T-helper 2 cell (primary cell): ENCODE measurements at places on chromosomes 3 and 15.

GRCh38 chr3:175127075-175127662, 268.0 kb downstream of the NAALADL2 start:
- DNase-seq, result no peak

DNA sequence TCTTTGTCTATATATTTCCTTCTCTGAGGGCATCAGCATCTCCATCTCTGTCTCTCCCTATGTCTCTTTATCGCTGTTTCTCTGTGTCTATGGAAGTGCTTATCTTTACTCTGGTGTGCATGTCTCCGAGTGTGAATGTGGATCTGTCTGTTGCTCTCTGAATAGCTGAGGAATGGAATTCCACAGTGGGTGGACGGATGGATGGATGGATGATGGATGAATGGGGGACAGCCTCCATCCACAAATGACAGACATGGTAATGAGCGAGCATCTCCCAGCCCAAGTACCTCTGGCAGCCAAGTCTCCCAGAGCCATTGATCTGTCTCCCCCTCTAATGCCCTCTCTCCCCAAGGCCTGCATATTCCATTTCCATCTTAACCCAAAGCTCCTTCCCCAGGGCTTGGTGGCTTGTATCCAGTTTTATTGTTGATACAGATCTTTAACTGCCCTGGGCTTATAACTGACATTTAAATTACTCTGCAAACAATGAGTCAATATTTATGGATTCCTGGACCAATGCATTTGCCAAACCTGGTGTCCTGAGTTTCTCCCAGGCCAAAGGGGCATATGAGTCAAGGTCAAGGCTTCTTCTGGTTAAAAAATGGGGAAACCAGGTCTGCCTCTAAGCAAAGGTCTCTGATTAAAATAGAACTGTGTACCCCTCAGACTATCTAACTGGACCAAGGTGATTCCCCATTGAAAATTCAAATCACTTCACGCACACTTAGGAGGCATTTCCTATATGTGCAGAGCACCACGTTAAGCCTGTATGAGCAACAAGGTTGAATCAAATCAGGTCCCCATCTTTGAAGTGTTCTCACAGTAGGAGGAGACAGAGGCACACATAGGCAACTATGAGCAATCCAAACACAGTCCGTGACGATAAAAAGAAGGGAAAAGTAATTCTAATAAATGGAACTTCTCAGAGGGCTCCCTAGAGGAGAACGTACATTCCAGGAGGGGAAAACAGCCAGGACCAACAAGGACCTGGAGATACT, 109.9 kb downstream of the TLE3 start:
- DNase-seq, result no peak

GRCh38 chr3:24316887-24317383, 177.7 kb downstream of the THRB start:
- no peak for DNase-seq

- DNase-seq, result peak; percentile 30
Observed at GRCh38 chr3:39407259-39407629, 724 bp downstream of the RPSA start.

DNA sequence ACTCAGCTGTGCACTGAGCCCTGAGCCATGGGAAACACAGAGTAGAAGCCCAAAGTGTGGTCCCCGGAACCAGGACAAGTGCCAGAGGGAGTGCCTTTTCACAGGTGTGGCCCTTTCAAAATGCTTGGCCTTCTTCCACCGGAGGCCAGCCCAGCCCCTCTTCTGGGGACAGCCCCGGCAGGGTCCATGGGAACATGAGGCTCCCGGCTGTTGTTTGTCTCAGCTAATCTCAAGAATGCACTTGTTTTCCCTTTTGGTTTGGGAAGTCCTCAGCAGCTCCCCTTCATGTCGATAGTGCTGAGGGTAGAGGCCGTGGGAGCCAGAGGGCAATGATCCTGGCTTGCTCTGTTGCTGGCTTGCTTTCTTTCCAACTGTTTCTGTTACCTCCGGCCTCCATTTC, 91.1 kb upstream of the MRPS22 start:
- no peak for DNase-seq

DNA sequence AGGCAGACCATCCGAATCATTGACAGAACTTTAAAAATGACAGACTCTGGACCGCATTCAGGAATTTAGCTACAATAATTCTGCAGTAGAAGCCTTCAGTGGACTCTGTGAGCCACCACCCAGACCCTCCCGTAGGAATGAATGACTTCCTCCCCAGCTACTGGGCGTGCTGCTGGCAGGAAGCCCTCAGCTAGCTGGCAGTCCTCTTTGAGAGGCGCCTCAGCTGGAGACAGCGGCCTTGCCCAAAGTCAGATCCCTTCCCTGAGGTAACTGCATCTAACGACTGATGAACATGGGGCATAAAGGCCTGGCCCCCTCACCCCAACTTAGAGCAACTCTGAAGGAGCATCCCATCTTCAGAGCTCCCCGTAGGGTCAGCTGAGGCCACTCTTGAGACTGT, 25.8 kb downstream of the CRABP1 start:
- DNase-seq, result no peak

- DNase-seq, result no peak
Observed at GRCh38 chr3:69386556-69387385, 883 bp upstream of the FRMD4B start.

DNA sequence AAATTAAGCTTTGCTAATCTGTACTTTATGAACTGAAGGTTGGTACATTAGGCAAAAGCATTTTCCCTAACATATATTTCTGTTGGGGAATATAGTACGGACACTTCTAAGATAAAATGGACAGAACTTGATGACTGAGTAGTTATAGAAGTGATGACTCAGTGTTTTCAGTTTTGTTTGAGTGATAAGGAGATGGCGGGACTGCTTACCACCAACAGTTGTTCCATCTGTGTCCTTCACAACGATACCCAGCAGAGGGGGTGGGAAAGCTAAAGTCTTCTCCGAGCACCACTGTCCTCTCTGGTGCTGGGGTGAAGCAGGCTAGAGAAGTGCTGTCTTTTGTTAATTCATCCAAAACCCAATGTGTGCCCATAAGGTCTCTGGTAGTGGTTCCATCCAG, 195.8 kb downstream of the CD47 start:
- no peak for DNase-seq

GRCh38 chr3:182671942-182672341, 121.4 kb upstream of the ATP11B start:
- DNase-seq, result no peak

DNA sequence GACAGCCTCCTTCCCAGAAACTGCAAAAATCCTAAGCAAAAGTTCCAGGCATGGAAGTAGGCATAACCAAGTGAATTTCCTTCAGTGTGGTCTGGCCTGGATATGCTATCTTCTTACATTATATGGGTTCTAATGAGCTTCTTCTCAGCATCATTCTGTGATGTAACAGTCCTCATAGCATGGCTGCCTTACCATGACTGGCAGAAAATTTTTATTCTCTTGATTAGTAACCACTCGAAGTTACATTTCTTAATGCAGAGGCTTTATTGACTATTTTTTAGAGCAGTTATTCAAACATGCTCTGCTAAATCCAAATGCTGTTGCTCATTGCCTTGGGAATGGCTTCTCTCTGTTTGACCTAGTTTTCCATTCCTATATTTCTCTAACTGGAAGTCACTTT, 21.1 kb upstream of the CPNE4 start:
- no peak for DNase-seq

- DNase-seq, result no peak
Observed at GRCh38 chr15:27234593-27234992, 263.6 kb downstream of the GABRG3 start.

- no peak for DNase-seq
Observed at GRCh38 chr3:5766848-5767247, 579.3 kb downstream of the EDEM1 start.

DNA sequence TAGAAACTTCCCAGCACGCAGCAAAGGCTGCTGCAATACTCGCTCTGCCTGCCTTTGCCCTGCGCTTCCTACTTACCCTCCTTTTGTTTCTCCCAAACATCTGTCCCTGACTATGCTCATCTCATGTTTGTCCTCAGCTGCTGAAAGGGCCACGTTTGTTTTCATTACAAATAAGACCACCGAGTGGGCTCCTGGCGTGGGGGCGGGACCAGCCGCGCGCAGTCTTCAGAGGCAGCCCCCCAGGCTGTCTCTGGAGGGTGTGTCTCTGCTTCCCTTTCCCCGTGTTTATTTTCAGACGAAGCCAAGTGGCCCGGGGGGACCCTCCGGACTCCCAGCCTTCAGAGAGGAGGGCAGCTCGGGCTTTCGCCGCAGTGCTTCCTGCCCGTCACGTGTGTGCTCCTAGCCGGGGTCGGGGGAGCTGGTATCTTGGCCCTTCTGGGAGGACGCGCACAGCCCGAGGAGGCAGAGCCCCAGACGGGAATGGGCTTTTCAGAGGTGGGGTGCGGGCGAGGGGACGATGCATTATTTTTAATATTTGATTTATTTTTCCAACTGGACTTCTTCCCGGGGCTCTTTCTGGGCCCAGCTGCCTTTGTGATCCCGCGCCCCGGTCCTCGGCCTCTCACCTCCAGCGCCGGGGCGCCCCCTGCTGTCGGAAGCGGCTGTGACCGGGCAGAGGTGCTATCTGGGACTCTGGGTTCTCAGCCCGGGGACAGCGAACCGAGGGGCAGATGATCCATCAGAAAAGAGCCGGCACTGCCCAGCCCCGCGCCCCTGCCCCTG, 70.0 kb upstream of the CGNL1 start:
- peak; percentile 67 for DNase-seq

GRCh38 chr15:75455424-75455981, 4.0 kb upstream of the SIN3A start:
- peak; percentile 84 for DNase-seq

- DNase-seq, result no peak
Observed at GRCh38 chr15:96344060-96344705, 13.7 kb downstream of the NR2F2 start.

DNA sequence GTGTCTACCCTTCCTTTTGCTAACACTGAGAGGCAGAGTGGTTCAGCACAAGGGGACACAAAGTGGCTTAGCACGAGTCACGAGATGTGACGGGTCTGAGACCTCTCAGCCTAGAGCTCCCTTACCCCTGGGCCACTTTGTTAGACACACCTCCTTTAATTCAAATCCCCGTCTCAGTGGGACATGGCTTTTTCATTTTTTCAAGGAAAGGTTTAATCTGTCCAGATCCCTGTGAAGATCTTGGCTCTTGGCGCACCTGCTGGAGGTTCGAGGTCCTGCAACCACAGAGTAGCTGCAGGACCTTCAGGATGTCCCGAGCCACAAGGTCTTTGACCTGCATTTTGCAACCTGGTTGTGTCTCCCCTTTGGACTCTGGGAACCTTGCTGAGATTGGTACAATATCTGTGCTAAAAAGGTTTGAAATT, 52.0 kb downstream of the LPP start:
- no peak for DNase-seq

- no peak for DNase-seq
Observed at GRCh38 chr3:69172058-69172457, 49.7 kb upstream of the LMOD3 start.

- DNase-seq, result no peak
Observed at GRCh38 chr3:31369637-31370379, 162.9 kb upstream of the STT3B start.

DNA sequence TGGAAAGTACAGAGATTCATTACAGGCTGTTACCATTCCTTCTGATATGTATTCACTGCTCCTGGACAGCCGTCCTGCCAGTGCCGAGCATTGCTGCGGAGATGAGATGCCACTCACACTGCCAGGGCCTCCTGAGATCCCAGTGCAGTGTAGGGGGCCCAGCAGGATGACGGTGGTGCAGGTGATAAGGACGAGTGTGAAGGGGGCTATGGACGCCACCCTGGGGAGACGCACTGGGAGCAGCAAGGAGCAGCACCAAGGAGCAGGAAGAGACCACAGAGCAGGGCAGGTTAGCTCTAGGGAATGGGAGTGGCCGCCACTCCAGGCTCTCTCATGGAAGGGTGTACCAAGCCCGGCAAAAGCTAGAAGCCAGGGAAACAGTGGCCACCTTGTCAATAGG, 4.0 kb upstream of the KLF15 start:
- no peak for DNase-seq

- no peak for DNase-seq
Observed at GRCh38 chr3:149080699-149081091, 5.6 kb downstream of the HLTF start.
